ENCODE measurements at places on chromosomes 7 and 10.

- no peak for DNase-seq
Observed at GRCh38 chr7:11473220-11473619, 358.8 kb downstream of the THSD7A start.

DNA sequence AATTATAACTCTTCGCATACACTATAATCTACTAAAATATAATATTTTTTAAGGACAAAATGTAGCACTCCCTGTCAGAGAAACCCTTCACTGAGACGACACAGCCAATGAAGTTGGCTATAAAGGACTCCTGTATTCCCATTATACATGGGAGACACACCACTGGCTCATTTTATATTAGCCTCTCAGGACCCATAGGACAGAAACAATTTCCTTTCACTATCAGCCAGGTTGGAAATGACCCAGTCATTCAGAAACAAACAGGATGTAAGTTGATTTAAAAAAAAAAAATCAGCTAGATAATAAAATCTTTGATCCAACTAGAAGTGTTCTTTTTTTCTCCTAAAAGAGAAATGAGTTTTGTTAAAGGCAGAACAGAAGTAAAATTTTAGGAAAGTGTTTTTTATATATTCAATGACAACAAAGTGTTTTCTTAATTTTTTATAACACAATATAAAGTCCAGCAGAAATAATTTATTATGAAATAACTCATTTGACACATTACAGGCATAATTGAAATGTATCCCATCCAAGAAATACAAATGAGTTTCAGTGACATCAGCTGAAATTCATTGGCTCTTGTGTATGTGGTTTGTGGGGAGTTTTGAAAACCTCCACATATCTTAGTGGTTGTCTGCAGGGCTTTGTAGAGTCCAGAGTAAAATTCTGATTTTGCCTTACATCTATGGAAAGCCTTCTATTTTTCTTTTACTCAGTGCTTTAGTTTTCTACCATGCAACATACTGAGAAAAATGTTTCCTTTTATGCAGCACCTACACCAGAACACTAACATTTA lies 64.1 kb downstream of the CTTNBP2 start:
- DNase-seq = no peak

DNA sequence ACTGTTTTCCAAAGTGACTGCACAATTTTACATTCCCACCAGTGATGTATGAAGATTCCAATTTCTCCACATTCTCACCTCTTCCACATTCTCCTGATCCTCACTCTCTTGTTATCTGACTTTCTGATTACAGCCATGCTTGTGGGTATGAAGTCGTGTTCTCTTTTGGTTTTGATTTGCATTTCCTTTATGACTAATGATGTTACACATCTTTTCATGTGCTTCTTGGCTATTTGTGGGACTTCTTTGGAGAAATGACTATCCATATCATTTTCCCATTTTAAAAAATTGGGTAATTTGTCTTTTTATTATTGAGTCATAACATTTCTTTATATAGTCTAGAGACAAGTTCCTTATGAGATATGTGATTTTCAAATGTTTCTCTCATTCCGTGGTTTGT lies 10.5 kb upstream of the GIMAP8 start:
- no peak for DNase-seq

GRCh38 chr10:26969145-26969926 lies 108.6 kb upstream of the ABI1 start:
- DNase-seq = no peak

DNA sequence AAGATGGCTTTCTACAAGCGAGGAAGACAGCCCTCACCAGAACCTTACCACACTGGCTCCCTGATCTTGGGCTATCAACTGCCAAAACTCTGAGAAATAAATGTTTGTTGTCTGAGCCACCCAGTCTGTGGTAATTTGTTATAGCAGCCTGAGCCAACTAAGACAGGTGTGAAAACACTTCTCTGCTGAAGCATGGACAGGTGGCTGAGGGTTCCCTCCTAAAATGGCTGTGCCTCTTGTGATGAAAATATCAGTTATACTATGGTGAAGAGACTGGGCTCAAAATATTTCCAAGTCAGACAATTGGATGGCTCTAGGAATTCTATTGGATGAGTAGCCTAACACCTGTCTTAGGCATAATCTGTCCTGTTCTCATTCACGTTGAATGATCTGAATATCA lies 78.1 kb downstream of the CDK1 start:
- DNase-seq = no peak

DNA sequence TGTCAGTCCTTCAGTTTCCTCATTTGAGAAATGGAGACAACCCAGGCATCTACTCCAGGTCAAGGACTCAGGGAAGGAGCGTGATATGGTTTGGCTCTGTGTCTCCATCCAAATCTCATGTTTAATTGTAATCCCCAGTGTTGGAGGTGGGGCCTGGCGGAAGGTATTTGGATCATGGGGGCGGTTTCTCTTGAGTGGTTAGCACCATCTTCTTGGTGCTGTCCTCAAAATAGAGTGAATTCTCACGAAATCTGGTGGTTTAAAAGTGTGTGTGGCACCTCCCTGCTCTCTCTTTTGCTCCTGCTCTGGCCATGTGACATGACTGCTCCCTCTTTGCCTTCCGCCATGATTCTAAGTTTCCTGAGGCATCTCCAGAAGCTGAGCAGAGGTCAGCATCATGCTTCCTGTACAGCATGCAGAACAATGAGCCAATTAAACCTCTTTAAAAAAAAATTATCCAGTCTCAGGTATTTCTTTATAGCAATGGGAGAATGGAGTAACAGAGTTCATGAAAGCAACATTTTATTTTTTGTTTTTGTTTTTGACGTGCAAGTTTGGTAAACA lies 30.0 kb downstream of the ARHGAP22 start:
- DNase-seq = no peak

- DNase-seq = no peak
Observed at GRCh38 chr7:74306730-74307469, 17.7 kb downstream of the CLIP2 start.

- DNase-seq = no peak
Observed at GRCh38 chr7:140034421-140034820, 28.3 kb downstream of the PARP12 start.

- no peak for DNase-seq
Observed at GRCh38 chr10:64148607-64149006, 627.4 kb downstream of the REEP3 start.

- peak; percentile 15 for DNase-seq
Observed at GRCh38 chr10:127524908-127525665, 24.0 kb upstream of the NPS start.

- DNase-seq = no peak
Observed at GRCh38 chr10:117137031-117137910, 799 bp downstream of the VAX1 start.

All from HCT116 (cell line).